CD4-positive, alpha-beta T cell (primary cell): ENCODE measurements at places on chromosomes 13 and 19.

DNA sequence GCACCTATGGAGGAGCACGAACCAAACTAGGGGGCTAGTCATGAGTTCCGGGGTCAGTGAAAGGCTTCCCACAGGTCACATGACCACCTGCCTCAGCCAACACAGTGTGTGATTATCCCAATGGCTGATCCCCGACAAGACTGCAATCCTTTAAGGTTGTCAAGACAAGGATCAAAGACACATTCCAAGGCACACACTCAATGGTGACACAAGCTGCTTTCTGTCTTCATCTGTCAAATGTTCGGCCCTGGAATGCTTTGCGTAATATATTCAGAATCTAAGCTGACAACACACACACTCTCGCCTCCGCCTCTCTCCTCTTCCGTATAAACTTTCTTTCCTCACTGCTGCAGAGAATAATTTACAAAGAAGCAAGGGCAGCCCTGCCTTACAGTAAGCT lies 11.7 kb downstream of the RANBP3 start:
- no peak for DNase-seq

GRCh38 chr19:47411101-47411500 lies 8.2 kb downstream of the MEIS3 start:
- no peak for DNase-seq

GRCh38 chr19:7522923-7523667 lies 671 bp downstream of the MCOLN1 start:
- no peak for DNase-seq

GRCh38 chr13:47033216-47033615 lies 136.4 kb upstream of the HTR2A start:
- no peak for DNase-seq

GRCh38 chr13:20719783-20720182 lies 16.3 kb downstream of the IL17D start:
- DNase-seq = no peak
